Right lobe of liver (tissue), 6 donors: ENCODE measurements at places on chromosomes 13 and 19.

- DNase-seq, result no peak
Observed at GRCh38 chr19:40640744-40641143, 39.6 kb downstream of the LTBP4 start.

- DNase-seq, result no peak
Observed at GRCh38 chr19:52691215-52691610, 43.6 kb downstream of the ZNF611 start.

DNA sequence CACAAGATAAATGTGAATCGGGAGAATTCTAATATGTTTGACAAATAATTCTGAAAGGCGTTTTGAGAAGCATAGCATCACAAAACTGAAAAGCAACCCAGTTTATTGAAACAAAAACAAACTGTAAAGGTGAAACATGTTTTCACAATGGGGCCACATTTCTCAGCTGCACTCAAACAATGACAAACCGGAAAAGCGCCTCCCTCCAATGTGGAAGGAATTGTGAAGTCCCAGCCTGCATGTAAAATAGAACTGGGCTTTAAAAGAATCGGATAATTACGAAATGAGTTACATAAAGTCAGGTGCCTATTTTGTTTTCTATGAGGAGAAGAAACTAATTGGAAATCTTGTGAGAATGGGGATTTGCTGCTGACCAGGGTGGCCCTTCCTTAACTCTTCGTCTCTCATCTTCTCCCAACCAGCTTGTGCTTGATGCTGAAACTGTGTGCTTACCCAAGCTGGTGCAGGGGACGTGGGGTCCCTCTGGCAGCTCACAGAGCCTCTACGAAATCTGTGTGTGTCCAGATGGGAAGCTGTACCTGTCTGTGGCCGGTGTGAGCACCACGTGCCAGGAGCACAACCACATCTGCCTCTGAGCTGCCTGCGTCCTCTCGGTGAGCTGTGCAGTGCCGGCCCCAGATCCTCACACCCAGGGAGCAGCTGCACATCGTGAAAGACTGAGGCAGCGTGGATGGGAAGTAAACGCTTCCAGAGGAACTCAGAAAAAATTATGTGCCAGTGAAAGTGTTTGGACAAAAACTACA lies 109.4 kb downstream of the SACS start:
- no peak for DNase-seq

DNA sequence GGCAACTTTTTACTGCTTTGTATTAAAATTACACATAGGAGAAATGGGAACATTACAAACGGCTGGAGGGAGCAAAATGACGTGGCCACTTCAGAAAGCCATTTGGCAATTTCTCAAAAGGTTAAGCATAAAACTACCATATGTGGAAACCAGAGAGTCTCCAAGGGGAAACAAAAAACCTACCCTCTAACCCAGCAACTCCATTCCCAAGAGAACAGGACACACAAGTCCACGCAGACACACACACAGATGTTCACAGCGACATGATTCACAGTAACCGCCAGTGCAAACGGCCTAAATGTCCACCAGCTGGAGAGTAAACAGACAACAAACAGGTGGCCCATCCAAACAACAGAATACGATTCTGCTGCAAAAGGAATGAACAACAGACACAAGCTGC lies 37.2 kb downstream of the STK24 start:
- no peak for DNase-seq

DNA sequence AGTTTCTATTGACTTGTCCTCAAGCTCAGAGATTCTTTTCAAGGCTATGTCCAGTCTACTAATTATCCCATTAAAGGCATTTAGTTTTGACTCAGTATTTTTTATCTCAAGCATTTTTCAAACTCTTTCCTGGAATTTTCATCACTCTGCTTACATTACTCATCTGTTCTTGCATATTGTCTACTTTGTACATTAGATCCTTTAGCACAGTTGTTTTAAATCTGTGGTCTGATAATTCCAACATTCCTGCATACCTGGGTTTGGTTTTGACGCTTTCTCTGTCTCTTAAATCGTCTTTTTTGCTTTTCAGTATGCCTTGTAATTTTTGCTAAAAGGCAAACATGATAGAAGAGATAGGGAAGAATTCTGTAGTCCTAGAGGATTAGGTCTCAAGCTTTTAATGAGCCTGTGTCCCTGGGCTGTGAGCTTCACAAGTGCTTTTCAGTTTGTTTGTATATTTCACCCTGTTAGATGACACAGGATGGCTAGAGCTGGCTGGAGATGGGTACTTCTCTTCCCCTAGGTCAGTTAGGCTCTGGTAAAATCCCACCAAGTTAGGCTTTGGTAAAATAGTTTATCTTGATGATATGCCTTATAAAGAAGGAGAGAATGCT lies 46.1 kb upstream of the GPC6 start:
- no peak for DNase-seq

GRCh38 chr13:89977203-89977602 lies 1370.3 kb upstream of the MIR17HG start:
- no peak for DNase-seq

DNA sequence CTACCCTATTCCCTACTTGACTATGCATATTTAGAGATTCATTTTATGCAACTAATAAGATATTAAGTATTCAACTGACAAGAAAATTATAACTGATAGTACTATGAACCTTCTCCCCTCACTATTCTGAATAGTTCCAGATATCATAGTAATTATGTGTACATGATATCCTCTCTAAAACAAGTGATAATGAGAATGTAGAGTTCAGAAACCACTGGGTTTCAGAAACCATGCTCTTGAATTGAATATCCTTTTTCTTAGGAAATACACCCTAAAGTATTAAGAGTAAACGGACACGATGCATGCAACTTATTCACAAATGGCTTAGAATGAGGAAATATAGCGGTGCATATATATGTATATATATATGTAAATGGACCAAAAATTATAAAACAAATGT lies 160.9 kb downstream of the TBC1D4 start:
- no peak for DNase-seq

DNA sequence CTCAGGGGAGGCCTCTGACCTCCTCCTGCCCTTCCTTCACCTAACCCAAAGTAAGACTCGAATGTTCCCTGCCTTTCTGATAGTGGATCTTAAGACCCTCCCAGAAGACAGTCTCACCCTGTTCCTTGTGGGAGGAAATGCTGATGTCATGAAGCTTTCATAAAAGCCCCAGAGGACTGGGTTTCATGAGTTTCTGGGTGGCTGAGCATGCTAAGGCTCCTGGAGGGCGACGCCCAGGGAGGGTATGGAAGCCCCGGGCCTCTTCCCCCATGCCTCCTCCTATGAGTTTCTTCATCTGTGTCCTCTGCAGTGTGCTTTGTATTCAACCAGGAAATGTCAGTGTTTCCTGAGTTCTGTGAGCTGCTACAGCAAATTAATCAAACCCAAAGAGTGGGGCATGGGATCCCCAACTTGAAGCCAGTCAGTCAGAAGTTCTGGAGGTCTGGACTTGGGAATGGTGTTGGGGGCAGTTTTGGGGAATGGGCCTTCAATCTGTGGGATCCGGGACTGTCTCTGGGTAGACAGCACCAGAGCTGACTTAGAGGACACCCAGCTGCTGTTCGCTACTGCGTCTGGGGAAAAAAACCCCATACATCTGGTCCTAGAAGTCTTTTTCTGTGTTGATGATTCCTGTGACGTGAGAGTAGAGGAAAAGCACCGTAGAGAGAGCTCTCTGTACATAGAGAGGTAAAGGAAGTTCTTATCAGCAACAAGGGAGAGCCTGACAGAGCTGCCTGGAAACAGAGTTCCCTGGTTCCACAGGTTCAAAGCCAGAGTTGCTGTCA lies 2.0 kb upstream of the LILRB2 start:
- DNase-seq, result no peak

DNA sequence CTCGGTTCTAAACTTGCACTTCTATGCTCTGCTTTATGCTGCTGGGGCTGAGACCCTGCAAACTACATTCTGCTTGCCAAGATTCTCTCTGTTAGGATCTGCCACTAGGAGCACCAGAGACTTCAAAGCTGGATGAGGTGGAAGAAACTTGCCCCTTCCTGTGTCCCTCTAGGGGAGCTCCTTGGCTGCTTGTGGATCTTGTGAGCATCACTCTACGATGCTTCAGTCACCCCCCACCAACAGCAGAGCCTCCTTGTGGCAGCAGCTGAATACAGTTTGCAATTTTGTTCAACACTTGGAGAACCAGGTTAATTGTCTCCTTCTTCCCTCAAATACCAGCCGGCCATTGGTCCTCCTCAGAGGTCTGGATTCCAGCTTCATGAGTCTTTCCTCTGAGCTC lies 310.6 kb downstream of the FGF14 start:
- DNase-seq, result no peak

DNA sequence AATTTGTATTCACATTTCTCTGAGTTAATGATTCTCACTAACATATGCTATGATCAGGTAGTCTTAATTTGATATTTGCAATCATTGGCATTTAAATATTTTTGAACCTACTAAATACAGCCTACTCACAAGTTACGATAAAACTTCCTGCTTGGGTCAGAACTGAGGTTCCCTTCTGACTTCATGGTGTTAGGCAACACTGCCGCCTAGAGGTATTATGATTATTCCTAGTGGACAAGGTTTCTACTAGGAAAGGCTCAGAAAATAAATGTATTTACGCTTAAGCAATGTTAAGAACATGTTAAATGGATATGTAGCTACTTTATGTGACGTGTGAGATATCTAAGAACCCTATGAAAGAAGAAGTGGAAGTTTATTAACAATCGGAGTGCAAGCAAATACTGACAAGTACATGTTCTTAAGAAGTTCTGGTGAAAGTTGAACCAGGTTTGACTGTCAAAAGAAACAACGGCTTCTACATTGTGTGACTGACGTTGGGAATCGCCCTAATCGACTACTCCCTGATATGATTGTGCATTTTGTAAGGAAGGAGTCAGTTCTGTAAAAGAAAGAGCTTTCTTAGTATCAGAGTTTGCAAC lies 1395.8 kb downstream of the SLITRK5 start:
- no peak for DNase-seq

GRCh38 chr19:2719920-2720776 lies 1.0 kb downstream of the DIRAS1 start:
- no peak for DNase-seq
